CD4-positive, alpha-beta T cell treated with Interleukin-15 for 1 hour (primary cell): ENCODE measurements at places on chromosomes 16 and 17.

- no peak for DNase-seq
Measured at GRCh38 chr17:74006371-74006770, 197.1 kb upstream of the RPL38 start.

- peak; percentile 55 for DNase-seq
Measured at GRCh38 chr16:27398894-27399853, 2.8 kb upstream of the IL21R start.

GRCh38 chr17:74737299-74738050 is 419 bp downstream of the RAB37 start:
- peak; percentile 48 for DNase-seq

DNA sequence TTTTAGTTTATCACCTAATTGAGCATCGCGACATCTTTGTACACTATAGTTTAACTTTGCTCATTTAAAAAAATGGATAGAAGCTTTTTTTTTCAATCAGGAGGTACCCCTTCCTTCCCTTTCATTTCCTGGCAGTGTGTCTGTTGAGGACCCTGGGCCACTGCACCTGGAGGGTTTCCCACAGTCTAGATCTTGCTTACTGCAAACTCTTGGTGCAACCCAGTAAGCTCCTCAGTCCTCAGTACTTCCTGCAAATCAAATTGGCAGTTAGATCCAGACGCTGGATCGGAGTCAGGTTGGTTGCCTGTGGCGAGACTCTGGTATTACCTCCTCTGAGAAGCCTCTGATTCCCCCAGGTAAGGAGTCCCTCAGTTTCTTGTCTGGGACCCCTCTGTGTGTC is 162.0 kb downstream of the RAB11FIP4 start:
- no peak for DNase-seq

- DNase-seq, result no peak
Measured at GRCh38 chr16:67783353-67783725, 23.0 kb downstream of the RANBP10 start.

DNA sequence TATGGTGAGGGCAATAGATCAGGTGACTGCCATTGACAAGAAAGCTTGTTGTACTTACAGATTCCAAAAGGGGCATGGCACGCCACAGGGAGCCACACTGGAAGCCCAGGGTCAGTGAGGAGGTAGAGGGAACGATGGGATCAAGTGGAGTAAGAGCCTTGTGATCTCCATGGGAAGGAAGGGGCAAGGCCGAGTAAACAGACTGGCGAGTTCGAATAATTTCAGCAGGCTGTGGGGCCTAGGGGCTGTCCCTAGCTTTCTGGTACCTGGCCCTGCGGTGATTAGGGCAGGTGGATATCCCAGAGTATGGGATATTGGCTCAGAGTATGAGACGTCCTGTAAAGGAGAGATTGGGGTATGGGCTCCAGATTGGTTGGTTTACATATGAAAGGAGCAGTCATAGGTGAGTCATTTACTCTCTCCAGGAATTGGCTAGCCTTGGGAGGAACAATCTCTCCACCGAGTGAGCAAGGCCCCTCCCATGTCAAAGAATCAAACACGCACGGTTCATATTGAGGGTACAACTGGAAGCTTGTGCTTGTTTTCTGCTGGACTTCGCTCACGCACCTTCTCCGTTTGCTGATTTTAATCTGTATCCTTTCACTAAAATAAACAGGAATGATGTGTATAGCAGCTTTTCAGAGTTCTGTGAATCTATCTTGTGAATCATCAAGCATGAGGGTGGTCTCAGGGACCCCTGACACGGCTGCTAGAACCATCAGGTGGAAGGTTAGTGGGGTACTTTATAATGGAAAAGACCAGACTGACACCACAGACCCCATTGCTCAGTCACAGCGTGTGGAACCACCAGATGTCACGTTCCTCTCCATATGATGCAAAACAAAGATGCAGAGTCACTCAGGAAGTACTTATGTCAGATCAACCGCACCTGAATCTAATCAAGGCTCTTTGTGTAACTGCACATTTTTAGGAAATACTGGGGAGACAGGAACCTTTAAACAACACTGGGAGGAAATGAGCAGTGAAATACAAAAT is 27.9 kb downstream of the GABARAPL2 start:
- no peak for DNase-seq

GRCh38 chr17:13671771-13672170 is 70.0 kb upstream of the HS3ST3A1 start:
- DNase-seq, result no peak

GRCh38 chr17:3024346-3024745 is 39.1 kb downstream of the OR1D5 start:
- DNase-seq, result no peak

- no peak for DNase-seq
Measured at GRCh38 chr17:76633628-76634328, 9.8 kb downstream of the ST6GALNAC1 start.

GRCh38 chr16:50666658-50667496 is 14.2 kb downstream of the SNX20 start:
- DNase-seq, result no peak

DNA sequence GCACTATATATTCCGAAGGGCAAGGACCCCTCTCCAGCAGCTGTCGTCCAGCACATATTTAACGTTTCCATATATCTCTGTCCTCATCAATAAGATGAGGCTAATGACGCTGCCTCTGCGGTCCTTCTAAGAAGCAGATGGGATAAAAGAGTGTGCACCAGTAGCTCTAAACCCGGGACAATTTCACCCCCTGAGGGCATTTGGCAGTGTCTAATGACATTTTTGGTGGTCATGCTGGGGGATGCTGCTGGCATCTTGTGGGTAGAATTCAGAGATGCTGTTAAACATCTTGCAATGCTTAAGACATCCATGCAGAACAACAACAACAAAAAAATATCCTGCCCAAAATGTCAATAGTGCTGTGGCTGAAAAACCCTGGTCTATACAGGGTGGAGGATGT is 372.9 kb downstream of the CDH13 start:
- no peak for DNase-seq

DNA sequence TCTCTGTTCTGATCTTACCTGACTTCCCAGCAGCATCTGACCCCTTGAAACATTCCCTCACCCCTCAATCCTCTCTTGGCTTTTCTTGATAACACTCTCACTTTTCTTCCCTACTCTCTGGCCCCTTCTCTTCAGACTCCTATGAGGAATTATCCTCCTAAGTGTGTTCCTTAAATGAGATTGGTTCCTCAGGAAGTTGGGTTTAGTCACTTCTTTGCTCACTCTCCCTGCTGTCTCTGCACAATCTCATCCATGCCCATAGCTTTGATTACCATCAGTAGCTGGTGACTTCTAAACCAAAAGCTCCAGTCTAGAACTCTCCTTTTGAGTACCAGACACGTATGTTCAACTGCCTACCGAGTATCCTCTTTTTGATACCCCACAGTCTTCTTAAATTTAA is 13.0 kb downstream of the MED24 start:
- no peak for DNase-seq

DNA sequence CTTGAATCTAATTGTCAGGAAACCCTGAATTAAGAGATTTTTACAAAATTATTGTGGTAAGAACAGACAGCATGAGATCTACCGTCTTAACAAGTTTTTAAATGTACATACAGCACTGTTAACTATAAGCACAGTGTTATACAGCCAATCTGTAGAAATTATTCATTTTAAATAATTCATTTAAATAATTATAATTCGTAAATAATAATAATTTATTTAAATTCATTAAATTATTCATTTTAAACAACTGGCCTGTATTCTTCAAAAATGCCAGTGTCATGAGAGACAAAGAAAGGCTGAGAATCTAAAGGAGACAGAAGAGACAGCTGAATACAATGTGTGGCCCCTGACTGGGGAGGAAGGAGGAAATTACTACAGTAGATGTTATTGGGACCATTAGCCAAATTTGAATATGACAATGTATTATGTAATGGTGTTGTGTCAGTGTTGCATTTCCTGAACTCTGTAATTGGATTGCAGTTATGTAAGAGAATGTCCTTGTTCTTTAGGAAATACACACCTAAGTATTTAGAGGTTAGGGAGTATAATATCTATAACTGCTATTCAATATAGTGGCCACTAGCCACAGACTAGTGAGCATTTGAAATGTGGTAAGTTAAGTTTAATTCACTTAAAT is 2.3 kb downstream of the RSAD1 start:
- DNase-seq, result no peak

- no peak for DNase-seq
Measured at GRCh38 chr16:19784183-19784736, 66.2 kb downstream of the IQCK start.
